ENCODE measurements at places on chromosomes 11 and 22. TPM values are rescaled to one million over a fixed set of nuclear protein-coding genes. Genes with fewer than 3 reads are reported as not detected.

DNA sequence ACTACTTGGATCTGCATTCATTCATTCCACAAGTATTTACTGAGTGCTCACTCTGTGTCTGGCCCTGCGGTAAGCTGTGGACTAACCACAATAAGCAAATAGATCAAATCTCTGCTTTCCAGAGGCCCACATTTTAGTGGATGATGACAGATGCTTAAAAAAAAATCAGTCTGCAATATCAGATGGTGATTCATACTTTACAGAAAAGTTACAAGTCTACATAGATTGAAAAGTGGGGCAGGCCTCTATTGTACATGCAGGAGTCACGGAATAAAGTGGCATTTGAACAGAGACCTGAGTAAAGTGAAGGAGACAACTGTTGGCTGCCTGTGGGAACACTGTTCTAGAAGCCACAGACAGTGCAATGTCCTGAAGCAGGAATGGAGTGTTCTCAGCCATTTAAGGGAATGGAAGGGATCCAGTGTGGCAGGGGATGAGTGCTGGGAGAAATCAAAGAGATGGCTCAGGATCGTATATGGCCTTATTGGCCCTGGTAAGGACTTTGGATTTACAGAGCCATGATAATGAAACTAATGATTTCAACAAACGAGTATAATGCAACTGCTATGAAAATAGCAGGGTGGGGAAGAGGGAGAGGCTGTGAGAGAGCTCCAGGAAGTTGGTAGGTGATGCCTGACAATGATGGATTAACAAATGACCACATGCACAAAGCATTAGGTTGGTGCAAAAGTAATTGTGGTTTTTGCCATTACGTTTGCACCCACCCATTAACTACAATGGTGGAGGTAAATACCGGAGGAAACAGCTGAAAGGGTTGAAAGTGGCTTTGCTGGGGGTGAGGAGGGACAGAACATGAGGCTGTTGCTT is 31.1 kb downstream of the TMEM45B start:
- H3K27ac ChIP-seq: no peak overlapping the region
- H3K27me3 ChIP-seq: no peaks in the 10 kb centered on the region
- no peak for DNase-seq

Gene CCDC81
- total RNA-seq: 0.33 TPM

GRCh38 chr22:48376428-48376827 is 1451.2 kb downstream of the BRD1 start:
- H3K36me3 ChIP-seq: no peaks in the 10 kb centered on the region
- peaks cover 5% of the 10 kb centered on the region for H3K27me3 ChIP-seq
- DNase-seq: no peak
- H3K27ac ChIP-seq: no peak overlapping the region
- H3K4me3 ChIP-seq: no peak overlapping the region

- H3K27ac ChIP-seq: no peak overlapping the region
- peaks cover 8% of the 10 kb centered on the region for H3K36me3 ChIP-seq
- peaks cover 8% of the 10 kb centered on the region for H3K27me3 ChIP-seq
- DNase-seq: no peak
- peaks cover 23% of the 10 kb centered on the region for H3K4me1 ChIP-seq
- no peak overlapping the region for H3K4me3 ChIP-seq
These were observed 78.4 kb downstream of the CDKN1C start for GRCh38 chr11:2807025-2807681.

GRCh38 chr11:65275906-65276305 is 14.1 kb downstream of the POLA2 start:
- peaks cover 7% of the 10 kb centered on the region for H3K36me3 ChIP-seq
- H3K4me3 ChIP-seq: no peak overlapping the region
- H3K27ac ChIP-seq: no peak overlapping the region
- H3K27me3 ChIP-seq: no peaks in the 10 kb centered on the region
- peaks cover 36% of the 10 kb centered on the region for H3K4me1 ChIP-seq
